SIG-M5 (cell line): ENCODE measurements at places on chromosomes 7 and 10.

GRCh38 chr10:70328018-70328417, 44.2 kb upstream of the NPFFR1 start:
- no peak for DNase-seq

- no peak for DNase-seq
These were observed 191.9 kb downstream of the MDFIC start for GRCh38 chr7:115113776-115114175.

DNA sequence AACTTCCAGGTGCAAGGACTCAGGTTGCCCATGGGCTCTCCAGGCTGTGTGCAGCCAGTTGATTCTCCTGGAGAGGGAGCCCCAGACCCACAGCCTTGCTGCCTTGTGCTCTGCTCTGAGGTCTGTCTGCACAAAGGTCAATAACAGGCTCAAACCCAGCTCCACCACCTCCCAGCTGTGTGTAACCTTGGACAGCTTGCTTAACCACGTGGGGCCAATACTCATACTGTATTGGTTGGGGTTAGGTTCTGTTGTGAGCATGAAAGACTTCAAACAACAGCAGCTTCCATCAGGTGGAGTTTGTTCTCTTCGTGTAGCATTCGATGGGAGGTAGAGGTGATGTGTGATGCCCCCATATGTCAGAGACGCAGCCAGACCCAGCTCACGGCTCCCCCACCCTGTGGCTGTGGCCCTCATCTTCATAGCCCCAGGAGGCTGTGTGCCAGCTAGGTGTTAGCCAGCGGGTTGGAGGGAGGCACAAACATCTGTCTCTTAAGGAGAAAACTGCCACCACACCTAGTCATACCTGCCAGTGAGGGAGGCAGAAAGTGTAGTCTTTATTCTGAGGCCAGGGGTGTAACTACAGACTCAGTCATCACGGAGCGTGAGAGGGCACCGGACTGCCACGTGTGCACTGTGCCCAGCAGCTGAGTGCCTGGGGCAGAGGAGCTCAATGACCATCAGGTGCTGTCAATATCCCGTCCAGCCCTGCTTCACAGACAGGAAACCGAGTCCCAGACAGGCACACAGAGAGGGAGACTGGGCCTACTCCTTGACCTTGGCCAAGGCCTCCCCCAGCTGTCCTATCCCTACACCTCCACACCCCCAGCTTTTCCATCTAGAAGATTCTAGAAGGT, 8.1 kb upstream of the POLD2 start:
- no peak for DNase-seq

DNA sequence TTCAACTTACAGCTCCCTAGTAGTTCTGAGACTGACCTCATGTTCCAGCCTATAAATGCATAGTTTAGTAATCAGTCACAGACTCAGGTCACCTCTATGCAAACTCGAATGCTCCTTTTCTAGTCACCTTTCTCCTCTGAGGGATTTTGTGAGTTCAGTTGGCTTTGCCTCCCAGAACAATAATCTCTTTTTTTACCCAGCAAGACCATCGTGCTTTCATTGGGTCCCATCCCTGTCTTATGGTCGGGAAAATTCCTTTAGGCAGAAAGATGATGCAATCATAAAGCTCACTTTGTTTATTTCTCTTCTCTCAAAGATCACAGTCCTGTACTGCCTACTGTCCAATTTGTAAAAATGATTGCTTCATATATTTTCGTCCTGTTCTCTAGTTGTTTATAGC, 38.4 kb downstream of the TWIST1 start:
- no peak for DNase-seq

- DNase-seq, result no peak
These were observed 131.6 kb upstream of the KLF14 start for GRCh38 chr7:130865408-130866236.

- no peak for DNase-seq
These were observed 182.1 kb upstream of the CDC14C start for GRCh38 chr7:48742079-48742798.

GRCh38 chr7:106095634-106096033, 16.5 kb downstream of the SYPL1 start:
- no peak for DNase-seq

GRCh38 chr7:156773966-156774365, 119.0 kb downstream of the LMBR1 start:
- DNase-seq, result no peak

DNA sequence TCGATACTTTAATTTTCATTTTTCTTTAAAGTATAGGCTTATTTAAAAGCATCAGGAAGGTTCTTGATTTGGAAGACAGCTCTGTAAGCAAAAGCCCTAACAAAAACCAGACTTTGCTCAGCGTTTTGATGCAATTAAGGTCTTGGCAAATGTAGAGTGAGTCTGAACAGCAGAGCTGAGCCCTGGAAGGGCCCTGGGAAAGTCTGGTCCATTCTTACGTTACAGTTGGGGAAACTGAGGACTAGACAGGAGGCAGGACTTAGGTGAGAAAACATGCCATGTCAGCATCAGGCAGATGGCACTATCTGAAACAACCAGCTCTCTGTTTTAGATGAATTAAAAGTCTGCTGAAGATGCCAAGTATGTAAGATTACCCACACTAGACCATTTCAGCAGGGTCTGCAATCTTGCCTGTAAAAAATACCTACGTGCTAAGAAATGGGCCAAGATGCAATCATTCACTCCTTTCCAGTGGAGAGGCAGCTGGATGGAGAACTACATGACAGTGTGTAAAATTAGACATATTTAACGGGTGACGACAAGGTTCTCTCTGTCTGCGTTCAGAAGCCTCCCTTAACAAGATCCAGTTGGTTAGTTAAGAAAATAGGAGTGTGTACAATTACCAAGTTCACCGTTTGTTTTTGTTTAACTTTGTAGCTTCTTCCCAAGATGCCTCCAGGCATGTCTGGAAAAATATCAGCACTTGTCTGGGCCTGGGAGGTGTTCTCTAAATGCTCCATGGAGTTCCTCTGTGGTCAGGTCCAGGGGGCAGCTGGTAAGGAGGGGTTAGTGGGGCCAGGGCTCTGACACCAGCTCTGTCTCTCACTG, 502.3 kb upstream of the ZMIZ1 start:
- DNase-seq, result no peak

DNA sequence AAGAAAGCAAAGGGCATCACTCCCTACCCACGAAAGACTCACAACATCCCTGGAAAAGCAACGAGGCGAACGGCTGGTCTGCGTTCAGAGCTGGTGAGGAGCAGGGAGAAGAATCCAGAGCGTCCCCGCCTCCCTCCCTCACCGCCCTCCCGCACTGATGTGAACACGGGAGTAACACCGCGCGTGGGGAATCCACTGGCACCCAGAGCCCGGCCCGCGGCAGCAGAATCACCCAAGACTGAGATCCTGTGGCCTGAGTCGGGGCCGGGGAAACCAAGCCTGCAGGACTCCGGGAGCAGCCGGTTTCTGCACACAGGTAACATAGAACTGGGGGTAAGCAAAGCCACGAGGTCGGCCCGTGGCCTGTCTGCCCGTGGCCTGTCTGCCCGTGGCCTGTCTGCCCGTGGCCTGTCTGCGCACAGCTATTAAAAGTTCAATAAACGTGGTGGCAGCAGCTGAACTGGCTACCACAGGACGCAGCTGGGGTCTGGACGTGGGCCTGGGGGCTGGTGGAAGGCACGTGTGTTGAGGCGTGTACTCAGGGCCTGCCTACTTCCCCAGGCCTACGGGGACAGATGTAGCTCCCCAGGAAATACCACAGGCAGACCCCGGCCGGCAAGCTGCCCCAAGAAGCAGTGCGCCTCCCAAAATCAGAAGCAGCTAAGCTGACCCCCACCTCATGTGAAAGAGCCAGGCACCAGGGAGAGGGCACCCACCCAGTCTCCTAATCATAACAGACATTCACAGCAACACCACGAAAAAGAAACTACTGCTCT, 23.0 kb downstream of the DIP2C start:
- DNase-seq, result no peak

DNA sequence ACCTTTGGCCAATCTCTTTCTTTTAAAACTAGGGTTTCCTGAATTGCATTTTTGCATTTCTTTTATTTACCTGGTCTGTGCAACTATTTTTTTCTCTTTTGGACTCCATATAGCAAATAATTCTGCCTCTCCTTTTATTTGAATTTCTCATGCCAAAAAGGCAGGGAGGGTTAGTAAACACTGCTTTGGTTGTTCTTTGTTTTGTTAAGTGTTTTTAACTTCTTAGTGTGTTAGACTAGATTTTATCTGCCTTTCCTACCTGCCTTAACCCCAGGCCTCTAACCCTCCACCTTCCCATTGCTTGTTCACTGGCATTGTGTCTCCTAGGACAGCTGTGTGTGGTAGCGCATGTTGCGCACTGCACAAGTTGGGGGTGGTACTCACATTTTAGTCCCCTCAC, 18.1 kb downstream of the ZMIZ1 start:
- no peak for DNase-seq

DNA sequence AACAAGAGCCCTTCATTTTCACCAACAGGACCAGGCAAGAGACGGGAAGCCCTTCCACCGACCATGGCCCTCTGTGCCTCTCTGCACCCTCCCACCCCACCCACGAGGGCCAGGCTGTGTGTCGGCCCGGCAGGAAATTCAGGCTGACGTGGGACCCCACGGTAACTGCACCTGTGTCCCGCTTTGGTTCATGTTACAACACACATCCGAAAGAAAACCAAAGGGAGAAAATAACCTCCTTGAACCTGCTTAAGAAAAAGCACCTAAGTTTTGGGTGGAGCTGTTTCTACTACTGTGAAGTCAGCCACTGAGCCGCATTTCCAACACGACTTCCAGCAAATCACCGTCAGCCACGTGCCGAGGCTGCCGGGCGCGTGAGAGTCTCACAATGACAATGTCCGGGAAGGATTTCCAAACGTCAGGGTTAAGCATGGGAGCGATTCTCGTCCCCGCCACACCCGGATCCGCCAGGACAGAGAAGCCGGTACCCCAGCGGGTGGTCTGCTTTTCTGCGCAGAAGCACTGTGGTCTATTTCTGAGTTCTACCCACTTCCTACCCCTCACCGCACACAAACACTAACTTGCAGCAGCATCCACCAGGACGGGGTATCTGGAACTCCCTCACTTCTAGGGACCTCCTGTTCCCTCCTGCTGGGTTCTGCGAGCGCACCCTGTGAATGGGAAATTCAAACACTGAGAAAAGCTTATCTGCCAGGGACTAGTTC, 36.6 kb downstream of the AMZ1 start:
- no peak for DNase-seq

DNA sequence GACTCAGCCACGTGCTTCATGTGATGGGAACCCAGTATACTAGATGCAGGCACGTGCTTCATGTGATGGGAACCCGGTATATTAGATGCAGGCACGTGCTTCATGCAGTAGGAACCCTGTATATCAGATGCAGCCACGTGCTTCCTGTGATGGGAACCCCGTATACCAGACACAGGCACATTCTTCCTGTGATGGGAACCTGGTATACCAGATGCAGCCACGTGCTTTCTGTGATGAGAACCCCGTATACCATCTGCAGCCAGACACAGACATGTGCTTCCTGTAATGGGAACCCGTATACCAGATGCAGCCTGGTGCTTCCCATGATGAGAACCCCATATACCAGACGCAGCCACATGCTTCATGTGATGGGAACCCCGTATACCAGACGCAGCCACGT, 44.0 kb downstream of the MGMT start:
- DNase-seq, result no peak

GRCh38 chr7:2530071-2530987, 10.8 kb downstream of the LFNG start:
- peak; percentile 32 for DNase-seq

- DNase-seq, result no peak
These were observed 83.5 kb upstream of the IKZF1 start for GRCh38 chr7:50221028-50221427.

DNA sequence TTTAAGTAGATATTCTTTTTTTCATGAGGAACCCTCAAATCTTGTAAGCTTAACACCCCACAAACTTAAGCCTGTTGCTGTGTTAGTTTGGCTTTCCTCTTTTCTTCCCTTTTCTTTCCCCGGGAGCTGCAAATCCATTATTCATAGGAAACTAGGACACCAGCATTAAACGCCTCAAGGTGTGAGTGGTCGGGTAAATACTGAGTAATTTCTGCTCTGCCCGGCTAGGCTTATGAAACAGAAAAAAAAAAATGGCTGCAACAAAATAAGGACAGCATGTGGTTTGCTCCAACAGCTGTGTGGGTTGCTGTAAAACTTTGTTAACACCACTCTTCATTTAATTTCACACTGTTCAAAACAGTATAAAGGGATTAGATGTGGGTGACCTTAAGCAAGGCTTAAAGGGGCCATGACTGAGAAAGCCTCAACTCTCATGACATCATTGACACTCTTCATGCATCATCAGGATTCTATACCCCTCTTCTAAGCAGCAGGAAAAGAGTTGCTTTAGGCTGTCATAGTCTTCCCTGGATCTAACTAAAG, 104.1 kb downstream of the AOAH start:
- DNase-seq, result no peak

- DNase-seq, result no peak
These were observed at the start of gene AS3MT for GRCh38 chr10:102869258-102870198. Gene AS3MT, plus strand, starts transcription at chr10:102869470. Its CDS starts 123 bp downstream, at chr10:102869593.

DNA sequence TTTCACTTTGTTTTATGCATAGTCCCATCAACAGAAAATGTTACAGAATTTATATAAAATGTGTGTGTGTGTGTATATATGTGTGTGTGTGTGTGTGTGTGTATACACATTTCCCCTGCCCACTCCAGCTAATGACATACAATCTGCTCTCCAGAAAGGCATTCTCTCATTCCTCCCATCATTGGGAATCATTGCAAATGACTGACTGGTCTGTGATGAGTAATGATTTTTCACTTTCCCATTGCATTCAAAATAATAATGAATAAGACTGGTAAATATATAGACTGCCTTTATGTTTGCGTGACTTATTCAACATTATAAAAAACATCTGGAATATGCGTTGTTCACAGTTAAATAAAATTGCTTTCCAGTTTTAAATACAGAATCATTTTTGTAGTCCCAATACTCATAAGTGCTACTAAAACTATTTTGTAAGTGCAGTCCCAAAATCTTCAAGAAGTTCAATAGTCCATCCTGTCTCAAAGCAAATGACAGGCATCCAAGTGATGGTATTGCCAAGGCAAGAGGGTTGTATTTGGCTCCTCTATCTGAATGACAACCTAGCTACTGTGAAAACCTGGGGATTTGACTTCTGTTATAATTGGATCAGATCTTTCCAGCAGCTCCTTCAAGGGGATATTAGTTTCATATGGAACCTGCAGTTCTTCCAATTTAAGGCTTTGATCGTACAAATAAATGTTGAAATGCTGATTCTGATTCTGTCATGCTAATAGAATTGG, 150.9 kb downstream of the POLR1F start:
- no peak for DNase-seq

DNA sequence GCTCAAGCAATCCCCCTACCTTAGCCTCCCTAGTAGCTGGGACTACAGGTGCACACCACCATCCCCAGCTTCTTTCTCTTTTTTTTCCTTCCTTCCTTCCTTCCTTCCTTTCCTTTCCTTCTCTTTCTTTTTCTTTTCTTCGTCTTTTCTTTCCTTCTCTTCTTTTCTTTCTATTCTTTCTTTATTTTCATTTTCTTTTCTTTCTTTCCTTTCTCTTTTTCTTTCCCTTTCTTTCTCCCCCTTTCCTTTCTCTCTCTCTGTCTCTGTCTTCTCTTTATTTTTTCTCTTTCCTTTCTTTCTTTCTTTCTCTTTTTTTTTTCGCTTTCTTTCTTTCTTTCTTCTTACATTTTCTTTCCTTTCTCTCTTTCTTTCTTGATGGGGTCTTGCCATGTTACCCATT, 621.3 kb downstream of the GALNT17 start:
- DNase-seq, result no peak
